ENCODE measurements at places on chromosomes 3 and 15. TPM values are rescaled to one million over a fixed set of nuclear protein-coding genes. Genes with fewer than 3 reads are reported as not detected.

DNA sequence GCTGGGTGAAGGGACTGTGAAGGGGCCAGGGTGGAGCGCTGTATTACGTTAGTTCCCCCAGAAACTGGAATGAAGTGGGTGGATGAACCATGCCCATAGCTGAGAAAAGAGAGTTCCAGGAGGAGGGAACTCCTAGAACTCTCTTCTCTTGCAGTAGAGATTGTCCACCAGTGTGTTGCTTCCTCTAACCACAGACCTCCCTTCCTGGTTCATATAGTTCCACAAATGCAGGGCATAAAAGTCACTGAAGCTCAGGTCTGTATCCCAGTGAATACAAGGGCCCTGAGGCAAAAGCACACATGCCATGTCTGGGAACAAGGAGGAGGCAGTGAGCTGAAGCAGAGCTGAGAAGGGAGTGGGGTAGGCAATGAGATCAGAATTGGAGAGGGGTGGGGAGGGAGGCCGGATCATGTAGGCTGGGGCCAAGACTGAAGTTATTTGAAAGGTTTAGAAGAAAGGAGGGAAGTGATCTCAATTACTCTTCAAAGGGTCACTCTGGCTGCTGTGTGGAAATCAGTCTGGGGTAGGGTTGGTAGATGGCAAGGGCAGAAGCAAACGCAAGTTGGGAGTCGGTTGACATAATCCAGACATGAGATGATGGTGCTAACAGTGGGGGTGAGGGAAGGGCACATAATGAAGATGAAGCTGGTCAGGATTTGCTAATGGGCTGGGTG is 6.5 kb downstream of the A4GNT start:
- peaks cover 26% of the 10 kb centered on the region for H3K4me1 ChIP-seq
- peak; percentile 13 for DNase-seq
- peaks cover 1% of the 10 kb centered on the region for H3K27me3 ChIP-seq
- H3K36me3 ChIP-seq = no peaks in the 10 kb centered on the region

GRCh38 chr3:53597136-53597915 is 102.9 kb downstream of the CACNA1D start:
- H3K4me1 ChIP-seq = no peaks in the 10 kb centered on the region
- no peak overlapping the region for H3K27ac ChIP-seq
- no peak for DNase-seq
- H3K4me3 ChIP-seq = no peak overlapping the region
- peaks cover 10% of the 10 kb centered on the region for H3K27me3 ChIP-seq

GRCh38 chr3:84904212-84904611 is 54.6 kb upstream of the CADM2 start:
- H3K27me3 ChIP-seq = no peaks in the 10 kb centered on the region
- H3K4me1 ChIP-seq = no peaks in the 10 kb centered on the region
- no peaks in the 10 kb centered on the region for H3K36me3 ChIP-seq
- no peak for DNase-seq
- no peak overlapping the region for H3K4me3 ChIP-seq

GRCh38 chr15:62104401-62104800 is 37.6 kb downstream of the C2CD4A start:
- peaks cover 4% of the 10 kb centered on the region for H3K4me1 ChIP-seq
- H3K4me3 ChIP-seq = no peak overlapping the region
- no peak for DNase-seq
- no peaks in the 10 kb centered on the region for H3K36me3 ChIP-seq

DNA sequence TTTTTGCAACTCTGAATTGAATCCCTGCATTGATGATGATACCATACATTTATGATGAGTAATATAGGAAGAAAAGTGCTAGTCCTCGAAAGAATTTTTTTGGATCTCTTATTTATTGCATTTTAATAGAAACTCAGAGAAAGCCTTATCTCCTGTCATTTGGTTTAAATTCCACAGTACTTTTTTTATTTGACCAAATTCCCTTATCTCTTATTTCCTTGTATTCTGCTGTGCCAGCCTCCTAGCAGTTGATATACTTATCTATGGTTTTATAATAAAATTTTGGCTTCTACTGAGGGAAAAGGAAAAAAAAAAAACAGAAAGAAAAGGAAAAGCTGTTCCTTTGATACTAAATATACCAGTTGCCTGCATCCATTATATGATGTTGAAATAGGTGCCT is 535.1 kb upstream of the NR2F2 start:
- H3K27me3 ChIP-seq = no peaks in the 10 kb centered on the region
- H3K4me3 ChIP-seq = no peak overlapping the region
- H3K4me1 ChIP-seq = peaks cover 33% of the 10 kb centered on the region
- H3K36me3 ChIP-seq = no peaks in the 10 kb centered on the region
- no peak for DNase-seq

The CHRM5 gene
- not detected for total RNA-seq

- no peaks in the 10 kb centered on the region for H3K27me3 ChIP-seq
- H3K4me1 ChIP-seq = no peaks in the 10 kb centered on the region
- H3K4me3 ChIP-seq = no peak overlapping the region
- no peak for DNase-seq
These were observed 2.4 kb upstream of the ADAMTSL3 start for GRCh38 chr15:83651541-83651940.

The MASP1 gene
- 33.3 TPM for total RNA-seq

DNA sequence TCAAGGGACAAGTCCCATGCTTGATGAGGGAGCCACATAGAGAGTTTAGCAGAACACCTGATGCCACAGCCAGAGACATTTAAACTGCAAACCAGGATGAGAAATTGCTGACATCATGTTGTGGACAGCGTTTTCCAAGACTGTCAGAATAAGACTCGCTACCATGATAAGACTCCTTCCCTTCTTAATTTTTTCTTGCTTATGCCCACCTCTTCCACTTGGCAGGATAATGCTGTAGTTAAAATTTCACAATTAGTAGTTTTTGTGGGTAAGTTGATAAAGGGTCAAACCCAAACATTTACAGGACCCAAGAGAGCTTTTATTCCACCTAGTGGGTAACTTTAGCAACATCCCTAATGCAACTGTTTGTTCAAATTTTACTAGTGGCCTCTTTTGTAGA is 3.0 kb upstream of the PIAS1 start:
- peaks cover 1% of the 10 kb centered on the region for H3K27me3 ChIP-seq
- H3K4me1 ChIP-seq = peaks cover 31% of the 10 kb centered on the region
- no peak for DNase-seq
- no peak overlapping the region for H3K27ac ChIP-seq
- H3K36me3 ChIP-seq = no peaks in the 10 kb centered on the region

The C2CD4A gene
- not detected for total RNA-seq

DNA sequence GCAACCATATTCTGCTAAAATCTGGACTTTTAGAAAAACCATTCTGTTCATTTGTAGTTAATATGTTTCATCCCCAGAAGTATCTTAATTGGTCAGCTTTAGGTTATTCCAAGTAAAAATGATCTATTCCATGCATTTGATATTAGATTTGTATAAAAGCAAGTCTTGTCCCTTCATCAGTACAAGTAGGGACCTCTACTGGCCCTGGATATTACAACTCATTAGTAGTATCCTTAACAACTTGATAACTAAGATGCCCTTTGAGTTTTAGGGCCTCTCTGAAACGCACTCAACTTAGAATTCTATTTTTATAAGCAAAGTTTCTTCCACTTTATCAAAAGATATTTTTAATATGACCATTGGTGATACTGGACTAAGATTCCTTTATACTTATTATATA is 25.3 kb upstream of the SELENOT start:
- H3K27me3 ChIP-seq = no peaks in the 10 kb centered on the region
- H3K4me3 ChIP-seq = no peak overlapping the region
- DNase-seq = no peak

The ITIH1 gene
- not detected for total RNA-seq

- H3K4me3 ChIP-seq = no peak overlapping the region
- DNase-seq = peak; percentile 25
- peaks cover 25% of the 10 kb centered on the region for H3K36me3 ChIP-seq
These were observed 8.6 kb downstream of the SPG11 start for GRCh38 chr15:44654858-44655257.

DNA sequence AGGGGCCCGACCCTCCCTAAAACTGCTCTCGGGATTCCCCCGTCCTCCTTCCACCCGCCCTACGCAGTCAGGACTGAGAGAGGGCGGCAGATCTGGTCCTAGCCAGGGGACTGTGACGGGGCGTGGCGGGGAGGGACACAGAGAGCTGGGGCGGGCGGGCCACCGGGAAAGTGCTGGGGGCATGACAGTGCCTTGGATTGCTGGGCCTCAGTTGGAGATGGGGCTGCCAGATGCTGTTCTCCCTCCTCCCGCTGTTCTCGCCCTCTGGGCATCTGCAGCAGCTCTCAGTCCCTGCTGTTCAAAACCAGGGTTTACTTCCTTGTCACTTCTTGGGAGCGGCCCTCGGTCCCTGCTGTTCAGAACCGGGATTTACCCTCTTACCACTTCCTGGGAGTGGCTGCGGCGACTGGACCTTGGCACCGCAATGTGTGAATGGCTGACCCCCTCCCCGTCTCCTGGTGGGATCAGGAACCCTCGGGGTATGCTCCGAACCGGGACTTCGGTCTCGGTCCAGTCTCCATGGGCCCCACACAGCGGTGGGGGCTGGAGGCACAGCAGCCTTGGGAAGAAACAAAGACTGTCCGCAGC is 1.8 kb upstream of the RPP25 start:
- H3K27ac ChIP-seq = peak overlapping the region; percentile 33
- H3K4me1 ChIP-seq = peaks cover 42% of the 10 kb centered on the region
- no peaks in the 10 kb centered on the region for H3K36me3 ChIP-seq
- peaks cover 14% of the 10 kb centered on the region for H3K27me3 ChIP-seq
- DNase-seq = peak; percentile 50

DNA sequence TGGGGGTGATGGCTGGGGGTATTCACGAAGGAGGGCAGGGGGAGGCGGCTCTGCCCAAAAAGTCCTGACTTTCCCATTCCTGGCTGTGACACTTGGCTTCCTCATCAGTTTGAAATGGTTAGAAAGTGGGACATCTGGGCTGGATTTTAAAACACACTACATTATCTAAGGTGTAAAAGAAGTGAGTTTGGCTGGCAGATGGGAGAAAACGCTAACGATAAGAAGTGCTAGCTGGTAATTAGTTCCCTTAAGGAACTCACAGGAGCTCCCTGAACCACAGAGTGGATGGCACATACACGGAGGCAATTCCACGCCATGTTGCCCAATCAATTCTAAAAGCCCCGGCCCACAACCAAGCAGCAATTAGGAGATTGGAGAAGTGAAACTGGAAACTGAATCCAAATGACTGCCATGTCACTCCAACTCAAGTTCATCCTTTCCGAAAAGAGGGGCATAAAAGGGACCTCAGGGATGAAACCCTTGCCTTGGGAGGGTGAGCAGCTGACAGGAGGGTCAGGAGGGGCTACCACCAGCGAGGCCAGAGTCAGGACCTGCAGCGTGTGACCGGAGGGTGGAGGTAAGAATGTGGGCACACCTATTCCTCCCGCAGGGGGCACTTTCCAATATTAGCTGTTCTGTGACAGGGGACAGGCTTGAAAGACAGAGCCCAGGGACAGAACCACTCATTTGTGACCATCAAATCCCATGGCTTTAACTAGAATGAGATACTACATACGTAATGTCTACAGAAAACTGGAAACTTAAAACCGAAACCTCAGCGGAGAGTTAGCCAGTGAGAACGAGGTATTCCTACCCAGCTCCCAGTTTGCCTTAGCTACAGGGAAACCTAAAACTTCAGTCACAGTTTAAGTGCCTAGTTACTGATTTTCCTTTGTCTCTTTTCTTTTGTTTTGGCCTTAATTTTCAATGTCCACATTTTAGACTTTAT is 95.3 kb upstream of the OXTR start:
- H3K36me3 ChIP-seq = peaks cover 36% of the 10 kb centered on the region
- peaks cover 54% of the 10 kb centered on the region for H3K4me1 ChIP-seq
- no peak for DNase-seq
- H3K4me3 ChIP-seq = no peak overlapping the region
- no peak overlapping the region for H3K27ac ChIP-seq
- H3K27me3 ChIP-seq = peaks cover 3% of the 10 kb centered on the region

The PYGO1 gene
- 8.5 TPM for total RNA-seq

The CRYGS gene
- total RNA-seq = 0.63 TPM

DNA sequence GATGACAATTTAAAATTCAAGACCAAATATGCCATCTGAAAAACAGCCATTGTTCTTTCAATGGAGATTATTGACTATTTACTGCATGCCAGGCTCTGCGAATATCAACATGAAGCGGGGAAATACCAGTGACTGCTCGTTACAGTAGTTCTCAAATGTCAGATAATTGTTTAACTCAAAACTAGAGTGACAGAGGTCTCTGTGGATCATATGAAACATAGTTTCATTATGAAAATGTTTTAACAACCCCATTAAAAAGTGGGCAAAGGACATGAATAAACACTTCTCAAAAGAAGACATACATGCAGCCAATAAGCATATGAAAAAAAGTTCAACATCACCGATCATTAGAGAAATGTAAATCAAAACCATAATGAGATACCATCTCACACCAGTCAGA is 50.0 kb upstream of the GPR149 start:
- no peaks in the 10 kb centered on the region for H3K27me3 ChIP-seq
- no peak overlapping the region for H3K27ac ChIP-seq
- no peaks in the 10 kb centered on the region for H3K36me3 ChIP-seq
- H3K4me3 ChIP-seq = no peak overlapping the region
- no peaks in the 10 kb centered on the region for H3K4me1 ChIP-seq

DNA sequence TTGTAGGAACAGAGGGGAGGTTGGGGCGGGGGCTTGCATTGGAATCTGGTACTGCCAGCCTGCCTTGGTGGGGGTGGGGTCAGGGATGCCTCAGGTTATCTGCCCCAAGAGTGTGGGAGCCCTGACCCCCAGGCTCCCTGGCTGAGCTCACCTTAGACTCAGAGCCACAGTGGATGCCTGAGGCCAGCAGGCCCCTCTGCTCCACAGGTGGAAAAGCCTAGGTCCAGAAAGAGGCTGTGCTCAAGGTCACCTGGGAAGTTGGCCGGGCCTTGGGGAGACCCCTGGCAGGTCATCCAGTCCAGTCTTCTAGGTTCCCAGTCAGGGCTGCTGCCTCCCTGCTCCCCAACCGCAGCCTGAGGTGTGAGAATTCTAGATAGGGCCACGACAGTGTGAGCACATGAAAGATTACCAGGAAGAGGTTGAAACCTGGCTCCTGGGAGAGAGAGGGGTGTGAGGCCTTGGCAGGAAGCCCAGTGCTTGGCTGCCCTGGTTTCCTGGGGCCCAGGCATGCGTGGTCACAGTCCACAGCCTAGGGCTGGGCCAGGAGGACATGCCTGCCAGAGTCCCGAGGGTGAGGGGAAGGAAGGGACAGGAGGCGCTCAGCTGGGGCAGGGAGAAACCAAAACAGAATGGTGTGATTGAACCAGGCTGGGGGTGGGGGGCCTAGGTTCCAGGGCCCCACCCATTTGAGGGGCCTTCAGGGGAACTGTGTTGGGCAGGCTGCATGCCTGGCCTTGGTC is 4.9 kb downstream of the HDAC11 start:
- H3K4me1 ChIP-seq = peaks cover 26% of the 10 kb centered on the region
- H3K4me3 ChIP-seq = no peak overlapping the region
- peak overlapping the region; percentile 61 for H3K27ac ChIP-seq
- H3K36me3 ChIP-seq = no peaks in the 10 kb centered on the region
- no peaks in the 10 kb centered on the region for H3K27me3 ChIP-seq
- peak; percentile 34 for DNase-seq

DNA sequence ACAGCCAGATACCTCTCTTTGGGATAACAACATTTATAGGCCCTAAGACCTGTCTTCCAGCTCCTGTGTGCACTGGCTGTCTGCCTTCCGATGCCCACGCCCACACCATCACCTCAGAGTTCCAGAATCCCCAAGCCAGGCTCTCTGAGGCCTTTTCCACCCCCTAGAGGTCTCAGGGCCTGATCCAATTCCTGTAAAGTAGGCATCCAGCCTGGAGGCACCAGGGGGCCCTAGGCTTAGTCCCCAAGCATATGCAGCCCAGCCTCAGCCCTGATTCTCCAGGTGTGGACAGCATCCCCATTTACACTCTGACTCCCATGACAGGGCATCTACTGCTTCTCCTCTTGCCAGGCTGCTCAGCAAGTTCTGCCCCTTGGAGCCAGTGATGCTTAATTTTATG is 72.7 kb upstream of the CORO2B start:
- H3K4me1 ChIP-seq = peaks cover 16% of the 10 kb centered on the region
- H3K27me3 ChIP-seq = peaks cover 24% of the 10 kb centered on the region
- H3K4me3 ChIP-seq = no peak overlapping the region
- H3K36me3 ChIP-seq = no peaks in the 10 kb centered on the region
- no peak overlapping the region for H3K27ac ChIP-seq
